Upper lobe of right lung (tissue), 1 donor: ENCODE measurements at places on chromosomes 6 and 20.

GRCh38 chr6:147216915-147217314 is 12.7 kb downstream of the STXBP5 start:
- no peaks in the 10 kb centered on the region for H3K36me3 ChIP-seq
- no peak overlapping the region for H3K27ac ChIP-seq
- no peak overlapping the region for H3K4me3 ChIP-seq
- no peak for DNase-seq
- H3K27me3 ChIP-seq: no peaks in the 10 kb centered on the region

DNA sequence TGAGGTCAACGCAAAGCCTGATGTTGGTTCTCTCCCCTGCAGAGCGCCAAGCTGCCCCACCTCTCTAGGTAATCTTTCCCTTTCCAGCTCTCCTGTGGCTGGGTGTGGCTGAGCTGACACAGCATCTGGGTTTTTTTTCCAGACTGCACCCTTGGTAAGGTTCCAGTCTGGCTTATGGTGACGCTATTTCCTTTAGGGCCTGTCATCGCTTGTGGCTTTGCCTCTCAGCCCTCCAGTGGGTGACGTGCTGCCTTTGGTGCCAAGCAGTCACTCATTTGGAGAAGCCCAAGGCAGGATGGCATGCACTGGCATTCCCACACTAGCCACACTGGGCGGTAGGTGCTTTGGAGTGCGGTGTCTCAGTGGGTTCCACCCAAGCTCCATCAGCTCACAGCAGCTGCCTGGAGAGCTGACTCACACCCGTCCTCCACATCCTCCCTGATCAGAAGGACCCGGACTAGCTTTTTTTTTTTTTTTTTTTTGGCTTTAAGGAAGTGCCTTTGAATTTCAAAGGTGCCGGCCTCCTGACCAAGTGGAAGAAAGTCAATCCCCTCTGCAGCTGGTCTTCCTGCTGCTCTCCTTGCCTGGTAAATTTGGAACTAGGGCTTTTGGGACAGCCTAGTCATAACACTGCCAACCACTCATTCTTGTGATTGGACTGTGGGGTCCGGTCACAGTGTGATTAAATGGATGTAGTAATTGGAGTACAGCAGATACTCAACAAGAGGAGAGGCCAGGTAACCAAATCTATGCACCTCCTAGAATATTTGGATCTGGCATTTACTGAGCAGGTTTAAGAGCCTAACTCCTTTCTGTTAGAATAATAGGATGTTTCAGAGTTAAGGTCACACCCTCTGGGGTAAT is 153.6 kb downstream of the CD83 start:
- no peak overlapping the region for H3K4me3 ChIP-seq
- peaks cover 17% of the 10 kb centered on the region for H3K4me1 ChIP-seq
- no peaks in the 10 kb centered on the region for H3K27me3 ChIP-seq
- DNase-seq: no peak
- no peaks in the 10 kb centered on the region for H3K36me3 ChIP-seq

DNA sequence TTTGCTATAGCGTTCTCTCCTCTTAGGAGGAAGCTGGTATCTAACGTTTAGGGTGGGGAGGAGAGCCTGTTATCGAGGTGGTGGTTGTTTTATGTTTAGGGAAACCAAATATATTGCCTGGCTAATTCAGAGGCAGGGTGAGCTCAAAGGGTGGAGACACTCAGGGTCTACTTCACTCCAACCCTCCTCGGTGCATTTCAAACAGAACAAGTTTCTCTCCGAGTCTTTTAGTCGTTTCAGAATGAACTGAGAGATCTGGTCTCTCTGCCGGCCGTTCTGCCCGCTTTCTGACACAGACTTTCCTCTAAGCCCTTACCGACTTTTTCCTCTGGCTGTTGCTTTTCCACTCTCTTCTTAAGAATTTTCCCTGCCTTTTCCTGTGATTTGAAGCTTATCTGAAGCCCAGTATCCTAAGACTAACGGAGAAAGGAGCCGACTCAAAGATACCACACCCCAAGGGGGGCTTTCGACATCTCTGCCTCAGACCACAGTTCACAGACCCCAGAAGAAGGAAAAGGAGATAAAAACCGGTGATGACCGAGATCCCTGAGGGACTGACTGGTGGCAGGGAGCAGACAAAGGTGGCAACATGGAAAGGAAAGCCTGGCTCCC is 865 bp downstream of the STK38 start:
- no peaks in the 10 kb centered on the region for H3K36me3 ChIP-seq
- no peak for DNase-seq
- H3K27ac ChIP-seq: peak overlapping the region; percentile 95
- peak overlapping the region; percentile 95 for H3K4me3 ChIP-seq
- H3K27me3 ChIP-seq: no peaks in the 10 kb centered on the region

DNA sequence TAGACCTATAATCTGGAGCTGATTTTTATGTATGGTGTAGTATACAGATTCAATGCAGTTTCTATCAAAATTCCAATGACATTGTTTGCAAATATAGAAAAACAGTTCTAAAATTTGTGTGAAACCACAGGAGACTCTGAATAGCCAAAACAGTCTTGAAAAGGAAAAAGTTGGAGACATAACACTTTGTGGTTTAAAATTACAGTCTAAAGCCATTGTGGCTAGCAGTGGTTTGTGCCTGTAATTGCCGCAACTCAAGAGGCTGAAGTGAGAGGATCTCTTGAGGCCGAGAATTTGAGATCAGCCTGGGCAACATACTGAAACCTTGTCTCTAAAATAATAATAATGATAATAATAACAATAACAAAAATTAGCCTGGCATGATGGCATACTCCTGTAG is 213.7 kb downstream of the CDKAL1 start:
- no peak overlapping the region for H3K27ac ChIP-seq
- H3K36me3 ChIP-seq: no peaks in the 10 kb centered on the region

GRCh38 chr20:12076200-12076599 is 158.5 kb downstream of the BTBD3 start:
- H3K36me3 ChIP-seq: no peaks in the 10 kb centered on the region
- DNase-seq: no peak
- H3K4me1 ChIP-seq: no peaks in the 10 kb centered on the region
- no peaks in the 10 kb centered on the region for H3K27me3 ChIP-seq
- no peak overlapping the region for H3K27ac ChIP-seq
- no peak overlapping the region for H3K4me3 ChIP-seq

- peaks cover 3% of the 10 kb centered on the region for H3K4me1 ChIP-seq
- no peaks in the 10 kb centered on the region for H3K36me3 ChIP-seq
- H3K27me3 ChIP-seq: peaks cover 57% of the 10 kb centered on the region
Measured at GRCh38 chr6:10886691-10887502, at the start of gene SYCP2L. Gene SYCP2L, plus strand, starts transcription at chr6:10887052. Its CDS starts 75 bp downstream, at chr6:10887127.

GRCh38 chr20:46058599-46059281 is 29.7 kb downstream of the SLC12A5 start:
- peaks cover 34% of the 10 kb centered on the region for H3K4me1 ChIP-seq
- H3K36me3 ChIP-seq: peaks cover 41% of the 10 kb centered on the region
- no peak for DNase-seq

- no peaks in the 10 kb centered on the region for H3K27me3 ChIP-seq
- no peak for DNase-seq
- H3K4me3 ChIP-seq: no peak overlapping the region
- H3K36me3 ChIP-seq: no peaks in the 10 kb centered on the region
- H3K4me1 ChIP-seq: no peaks in the 10 kb centered on the region
- H3K27ac ChIP-seq: no peak overlapping the region
Measured at GRCh38 chr6:146682919-146683318, 84.1 kb downstream of the ADGB start.

DNA sequence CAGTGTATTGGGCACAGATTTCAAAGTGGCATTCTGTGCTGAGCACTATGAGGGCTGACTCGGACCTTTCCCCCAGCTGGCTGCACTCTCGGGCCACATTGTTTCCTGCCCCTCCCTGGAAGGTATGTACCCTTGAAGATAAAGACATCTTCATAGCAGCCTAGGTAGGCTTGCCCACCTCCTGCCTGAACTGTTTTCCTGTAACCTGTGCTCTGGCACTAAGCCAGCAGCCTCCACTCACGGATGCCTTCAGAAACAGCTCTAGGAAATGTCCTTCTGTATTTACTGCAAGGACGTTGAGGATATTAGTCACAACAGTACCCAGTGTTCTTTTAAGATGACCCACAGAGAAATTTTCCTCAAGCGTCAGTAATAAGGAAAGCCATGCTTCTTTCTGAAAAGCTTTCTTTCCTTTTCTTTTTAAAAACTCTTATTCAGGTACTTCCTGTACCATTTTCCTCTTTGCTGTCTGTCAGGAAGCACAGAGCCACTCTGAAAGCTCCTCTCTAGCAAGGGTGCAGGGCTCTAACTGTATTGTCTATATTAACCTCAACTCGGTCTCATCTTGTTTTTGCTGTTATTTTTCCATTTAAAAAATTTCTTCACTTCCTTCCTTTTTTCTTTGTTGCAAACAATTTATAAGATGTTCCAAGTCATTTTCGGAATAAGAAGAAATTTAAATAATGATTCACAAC is 43.5 kb downstream of the TTI1 start:
- DNase-seq: peak; percentile 78
- H3K4me3 ChIP-seq: no peak overlapping the region
- no peaks in the 10 kb centered on the region for H3K27me3 ChIP-seq
- H3K4me1 ChIP-seq: peaks cover 74% of the 10 kb centered on the region

DNA sequence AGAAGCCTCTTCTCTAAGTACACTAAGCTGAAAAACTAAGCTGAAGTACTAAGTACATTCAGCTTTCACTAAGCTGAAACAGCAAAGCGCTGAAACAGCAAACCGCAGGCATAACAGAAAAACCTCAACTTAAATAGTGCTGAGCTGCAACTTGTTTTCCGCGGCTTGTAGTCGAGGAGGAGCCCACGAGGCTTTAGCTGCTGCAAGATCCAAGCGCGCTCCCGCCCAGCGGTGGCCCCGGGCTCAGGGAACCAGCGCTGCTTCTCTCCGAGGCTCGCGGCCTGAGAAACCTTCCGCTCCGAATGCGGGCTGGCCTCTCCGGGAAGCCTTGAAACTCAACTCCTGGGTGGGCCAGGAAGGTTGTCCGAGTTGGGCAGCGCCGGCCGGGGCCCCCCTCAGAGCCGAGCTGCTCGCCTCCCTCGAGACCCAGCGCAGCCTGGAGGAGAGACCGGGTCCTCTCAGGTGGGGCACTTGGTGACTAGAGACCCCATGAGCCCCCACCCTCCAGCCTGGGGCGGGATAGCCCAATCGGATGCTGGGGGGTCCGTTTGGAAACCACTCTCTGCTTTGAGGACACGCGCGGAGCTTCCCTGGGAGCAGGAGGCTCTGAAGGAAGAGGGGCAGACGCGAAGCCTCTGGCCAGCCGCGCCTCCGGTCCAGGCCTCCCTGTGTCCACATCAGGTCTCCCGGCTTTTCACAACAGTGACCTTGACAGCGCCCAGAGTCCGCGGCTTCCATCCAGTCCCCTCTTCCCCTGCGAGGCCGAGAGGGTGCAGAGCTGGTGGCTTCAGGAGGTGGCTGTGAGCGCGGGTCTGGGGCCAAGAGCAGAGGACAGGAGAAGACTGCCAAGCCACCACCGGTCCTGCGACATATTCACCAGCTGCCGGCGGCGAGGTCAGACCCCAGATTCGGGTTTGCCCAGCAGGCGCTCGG is 38.1 kb upstream of the HLA-E start:
- H3K4me1 ChIP-seq: peaks cover 25% of the 10 kb centered on the region
- no peaks in the 10 kb centered on the region for H3K36me3 ChIP-seq
- no peak overlapping the region for H3K27ac ChIP-seq
- peak overlapping the region; percentile 23 for H3K4me3 ChIP-seq

GRCh38 chr6:44428682-44429081 is 41.2 kb downstream of the CDC5L start:
- DNase-seq: no peak
- H3K36me3 ChIP-seq: peaks cover 70% of the 10 kb centered on the region

DNA sequence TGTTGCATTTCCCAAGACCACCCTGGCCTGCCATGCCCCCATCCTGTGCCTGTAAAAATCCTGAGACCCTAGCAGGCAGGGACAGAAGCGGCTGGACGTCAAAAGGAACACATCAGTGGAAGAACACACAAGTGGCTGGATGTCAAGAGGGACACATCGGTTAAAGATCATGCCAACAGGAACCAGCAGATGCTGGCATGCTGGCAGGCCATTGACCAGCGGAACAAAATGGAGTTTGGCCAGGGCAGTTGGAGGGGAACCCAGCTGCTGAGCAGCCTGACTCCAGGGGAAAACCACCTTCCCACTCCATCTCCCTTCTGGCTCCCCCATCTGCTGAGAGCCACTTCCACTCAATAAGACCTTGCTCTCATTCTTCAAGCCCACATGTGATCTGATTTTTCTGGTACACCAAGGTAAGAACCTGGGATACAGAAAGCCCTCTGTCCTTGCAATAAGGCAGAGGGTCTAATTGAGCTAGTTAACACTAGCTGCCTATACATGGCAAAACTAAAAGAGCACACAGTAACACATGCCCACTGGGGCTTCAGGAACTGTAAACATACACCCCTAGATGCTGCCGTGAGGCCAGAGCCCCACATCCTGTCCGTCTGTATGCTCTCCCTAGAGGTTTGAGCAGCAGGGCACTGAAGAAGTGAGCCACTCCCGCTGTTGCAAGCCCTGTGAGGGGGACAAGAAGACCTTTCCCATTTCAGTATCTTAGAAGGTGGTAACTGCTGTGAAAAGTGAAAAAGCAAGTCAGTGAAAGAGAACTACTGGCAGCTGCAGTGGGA is 4.2 kb upstream of the TSBP1 start:
- H3K4me3 ChIP-seq: no peak overlapping the region
- no peaks in the 10 kb centered on the region for H3K36me3 ChIP-seq
- H3K4me1 ChIP-seq: no peaks in the 10 kb centered on the region

- peaks cover 7% of the 10 kb centered on the region for H3K4me1 ChIP-seq
- H3K27ac ChIP-seq: no peak overlapping the region
- H3K4me3 ChIP-seq: no peak overlapping the region
- DNase-seq: no peak
Measured at GRCh38 chr20:50693001-50693400, 1.7 kb upstream of the RIPOR3 start.

GRCh38 chr6:92989656-92990055 is 429.7 kb downstream of the EPHA7 start:
- no peak overlapping the region for H3K27ac ChIP-seq
- no peaks in the 10 kb centered on the region for H3K36me3 ChIP-seq
- H3K4me1 ChIP-seq: no peaks in the 10 kb centered on the region
- H3K27me3 ChIP-seq: no peaks in the 10 kb centered on the region
- DNase-seq: no peak

DNA sequence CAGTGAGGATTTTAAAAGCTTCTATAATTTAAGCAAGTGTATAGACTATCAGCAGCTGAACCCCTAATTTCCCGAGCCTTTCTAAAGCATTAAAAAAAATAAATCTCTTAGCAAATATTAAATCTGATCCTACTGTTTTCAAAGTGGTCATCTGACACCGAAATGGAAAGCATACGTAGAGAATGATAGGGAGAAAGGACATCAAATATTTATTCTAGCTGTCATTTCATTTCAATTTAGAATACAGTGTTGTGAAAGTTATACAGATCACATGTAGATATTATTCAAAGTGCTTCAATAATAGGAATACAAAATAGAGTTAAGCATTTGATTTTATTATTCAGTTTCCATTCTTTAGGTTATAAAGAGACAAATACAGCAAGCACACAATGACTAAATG is 61.9 kb upstream of the PKIB start:
- H3K27ac ChIP-seq: no peak overlapping the region
- no peaks in the 10 kb centered on the region for H3K36me3 ChIP-seq
- H3K4me3 ChIP-seq: no peak overlapping the region

GRCh38 chr6:157823528-157824370 is 703 bp downstream of the SNX9 start:
- DNase-seq: peak; percentile 68
- peak overlapping the region; percentile 82 for H3K4me3 ChIP-seq
- H3K4me1 ChIP-seq: peaks cover 17% of the 10 kb centered on the region
- H3K27ac ChIP-seq: peak overlapping the region; percentile 91
